Large intestine (tissue), 12 donors: ENCODE measurements at places on chromosomes 6 and 20. TPM values are rescaled to one million over a fixed set of nuclear protein-coding genes. Genes with fewer than 3 reads are reported as not detected.

- DNase-seq, result no peak
Measured at GRCh38 chr20:44720621-44720996, 5.4 kb downstream of the CCN5 start.

GRCh38 chr20:63829945-63830835 is 874 bp downstream of the ZBTB46 start:
- DNase-seq, result no peak

Gene PHF20
- polyA plus RNA-seq, result 23.6 TPM

GRCh38 chr6:67914419-67914818 is 720.7 kb upstream of the ADGRB3 start:
- DNase-seq, result no peak

DNA sequence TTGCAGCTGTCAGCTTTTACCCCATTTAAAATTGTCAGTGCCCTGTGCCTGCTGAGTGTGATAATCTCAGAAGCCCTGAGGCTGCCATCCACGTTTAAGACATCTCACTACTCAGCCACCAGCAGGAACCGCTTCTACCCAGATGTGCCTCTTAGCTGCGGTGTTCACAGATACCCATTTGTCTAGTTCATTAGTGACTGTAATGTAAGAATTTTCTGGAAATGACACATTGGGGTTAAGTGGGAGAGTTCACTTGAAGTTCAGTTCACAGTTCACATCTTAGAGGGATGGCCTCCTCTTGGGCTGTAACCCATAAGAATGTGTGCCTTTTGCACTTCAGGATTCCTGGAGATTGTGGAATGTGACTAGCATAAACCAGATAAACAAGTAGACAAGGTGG is 477.7 kb downstream of the BTBD3 start:
- DNase-seq, result no peak

Gene ZNF831
- polyA plus RNA-seq, result 0.31 TPM

GRCh38 chr6:163474581-163474980 is 60.1 kb downstream of the QKI start:
- DNase-seq, result no peak

GRCh38 chr6:21998582-21998981 is 298.3 kb downstream of the PRL start:
- DNase-seq, result no peak

DNA sequence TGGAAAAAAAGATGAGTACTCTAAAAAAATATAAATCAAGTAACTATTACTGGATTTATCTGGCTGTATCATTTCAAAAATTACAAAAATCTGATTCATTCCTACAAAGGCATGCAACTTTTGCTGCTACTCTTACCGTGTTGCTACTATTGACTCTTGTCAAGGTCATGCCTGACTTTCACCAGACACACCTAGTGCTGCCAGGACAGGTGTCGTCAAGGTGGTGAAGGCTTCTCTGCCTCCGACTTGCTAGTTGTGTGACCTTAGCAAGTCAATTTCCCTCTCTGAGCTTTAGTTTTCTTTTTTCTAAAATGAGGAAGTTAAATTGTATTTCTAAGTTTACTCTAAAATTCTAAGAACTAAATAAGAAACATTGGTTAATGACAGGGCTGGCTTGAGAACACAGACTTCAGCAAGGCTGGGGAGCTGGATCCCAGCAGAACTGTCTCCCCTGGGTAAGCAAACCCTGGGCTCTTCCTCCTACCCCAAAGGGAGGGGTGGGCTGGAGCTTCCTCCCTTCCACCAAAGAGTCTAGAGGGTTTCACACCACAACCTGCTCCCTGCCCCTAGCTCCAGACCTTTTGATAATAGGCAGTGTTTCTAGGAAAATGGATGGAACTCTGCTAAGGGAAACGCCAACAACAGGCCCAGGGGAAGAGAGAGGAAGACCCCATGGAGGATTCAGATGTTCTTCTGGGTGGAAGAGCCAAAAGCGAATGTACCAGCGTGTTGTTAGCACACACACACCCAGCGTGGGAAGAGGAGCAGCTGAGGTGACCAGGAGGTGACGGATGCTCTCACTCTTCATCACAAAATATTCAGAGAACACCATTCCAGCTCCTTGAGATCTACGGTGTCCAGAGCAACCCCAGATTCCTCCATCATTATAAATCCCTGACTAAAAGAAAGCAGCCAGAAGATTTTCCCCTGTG is 47.9 kb upstream of the CITED2 start:
- no peak for DNase-seq

Gene SEL1L2
- polyA plus RNA-seq, result not detected

Gene EEF1A2
- polyA plus RNA-seq, result 29.7 TPM

DNA sequence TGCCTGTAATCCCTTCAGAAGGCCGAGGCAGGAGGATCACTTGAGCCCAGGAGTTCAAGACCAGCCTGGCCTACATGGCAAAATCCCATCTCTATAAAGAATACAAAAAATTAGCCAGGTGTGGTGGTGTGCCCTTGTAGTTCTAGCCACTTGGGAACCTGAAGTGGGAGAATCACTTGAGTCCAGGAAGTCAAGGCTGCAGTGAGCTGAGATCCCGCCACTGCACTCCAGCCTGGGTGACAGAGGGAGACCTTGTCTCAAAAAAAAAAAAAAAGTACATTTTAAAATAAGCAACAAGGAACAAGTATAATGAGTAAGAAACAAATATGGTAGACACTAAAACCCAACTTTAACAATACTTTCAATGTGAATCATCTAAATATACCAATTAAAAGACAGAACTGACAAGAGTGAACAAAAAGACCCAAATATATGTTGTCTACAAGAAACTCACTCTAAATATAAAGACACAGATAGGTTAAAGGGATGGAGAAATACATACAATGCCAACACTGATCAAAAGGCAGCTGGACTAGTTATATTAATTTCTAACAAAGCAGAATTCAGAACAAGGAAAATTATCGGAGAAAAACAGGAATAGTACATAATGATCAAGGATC is 37.7 kb downstream of the RANBP9 start:
- no peak for DNase-seq

DNA sequence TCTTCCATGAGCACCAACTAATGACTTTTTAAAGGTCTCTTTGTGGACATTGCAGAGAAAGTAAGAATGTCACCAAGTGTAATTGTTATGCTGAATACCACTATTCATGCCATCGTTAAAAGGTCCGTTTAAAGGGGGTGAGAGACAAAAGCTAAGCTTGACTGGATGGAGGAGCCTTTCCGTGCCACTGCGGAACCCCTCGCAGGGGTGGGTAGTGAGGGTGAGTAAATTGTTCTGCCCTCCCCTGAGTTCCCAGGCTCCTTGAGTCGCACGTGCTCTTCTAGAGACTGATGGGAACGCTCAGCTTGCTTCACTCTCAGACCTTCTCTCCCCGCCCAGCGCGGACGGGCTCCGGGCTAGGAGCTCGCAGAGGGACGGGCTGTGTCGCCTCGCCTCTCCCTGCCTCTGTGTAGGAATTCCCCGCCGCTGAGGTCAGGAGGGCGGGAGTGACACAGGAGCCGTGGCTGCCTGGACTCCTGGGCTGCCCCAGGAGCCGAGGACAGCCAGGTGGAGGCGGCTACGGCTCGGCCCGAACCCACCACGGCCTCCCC is 314.8 kb upstream of the QKI start:
- DNase-seq, result no peak

GRCh38 chr6:53496797-53497375 is 48.0 kb downstream of the GCLC start:
- DNase-seq, result no peak

Gene CALHM4
- polyA plus RNA-seq, result 0.13 TPM

- no peak for DNase-seq
Measured at GRCh38 chr6:119152187-119152586, 73.7 kb upstream of the FAM184A start.

GRCh38 chr20:17790296-17790695 is 90.5 kb downstream of the BANF2 start:
- DNase-seq, result no peak

Gene OXT
- polyA plus RNA-seq, result 5.2 TPM
